AG08396 (cell line): ENCODE measurements at places on chromosomes 5 and 9.
A peak's percentile ranks its signal among the peaks of the same experiment; 100 is the strongest.

GRCh38 chr5:145947581-145947980 is 11.2 kb downstream of the SH3RF2 start:
- no peak for DNase-seq

DNA sequence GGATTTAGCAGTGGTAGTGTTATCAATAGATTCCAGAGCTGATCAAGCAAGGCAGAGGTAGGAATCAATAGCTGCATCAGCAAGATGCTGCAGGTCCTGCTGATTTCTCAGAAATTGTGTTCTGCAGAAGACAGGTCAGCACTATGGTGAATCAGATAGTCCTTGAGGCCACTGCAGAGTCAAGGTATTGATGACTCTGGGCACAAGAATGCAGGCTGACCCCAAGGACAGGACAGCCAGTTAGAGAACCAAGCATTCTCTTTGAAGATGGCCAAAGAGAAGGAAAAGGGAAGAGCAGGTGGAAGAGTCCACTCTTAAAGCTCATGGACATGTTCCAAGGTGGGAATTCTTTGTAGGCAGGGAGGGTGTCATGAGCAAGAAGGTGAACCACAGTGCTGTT is 28.0 kb downstream of the PRUNE2 start:
- no peak for DNase-seq

GRCh38 chr5:159415301-159415937 is 85.1 kb upstream of the IL12B start:
- no peak for DNase-seq

GRCh38 chr5:157961896-157962590 is 103.1 kb upstream of the CLINT1 start:
- no peak for DNase-seq

GRCh38 chr9:16671591-16672137 is 198.8 kb downstream of the BNC2 start:
- no peak for DNase-seq

GRCh38 chr5:62720031-62720441 is 141.4 kb downstream of the LRRC70 start:
- DNase-seq: peak; percentile 41

- DNase-seq: no peak
These were observed 116.1 kb upstream of the BNC2 start for GRCh38 chr9:16986556-16986955.

DNA sequence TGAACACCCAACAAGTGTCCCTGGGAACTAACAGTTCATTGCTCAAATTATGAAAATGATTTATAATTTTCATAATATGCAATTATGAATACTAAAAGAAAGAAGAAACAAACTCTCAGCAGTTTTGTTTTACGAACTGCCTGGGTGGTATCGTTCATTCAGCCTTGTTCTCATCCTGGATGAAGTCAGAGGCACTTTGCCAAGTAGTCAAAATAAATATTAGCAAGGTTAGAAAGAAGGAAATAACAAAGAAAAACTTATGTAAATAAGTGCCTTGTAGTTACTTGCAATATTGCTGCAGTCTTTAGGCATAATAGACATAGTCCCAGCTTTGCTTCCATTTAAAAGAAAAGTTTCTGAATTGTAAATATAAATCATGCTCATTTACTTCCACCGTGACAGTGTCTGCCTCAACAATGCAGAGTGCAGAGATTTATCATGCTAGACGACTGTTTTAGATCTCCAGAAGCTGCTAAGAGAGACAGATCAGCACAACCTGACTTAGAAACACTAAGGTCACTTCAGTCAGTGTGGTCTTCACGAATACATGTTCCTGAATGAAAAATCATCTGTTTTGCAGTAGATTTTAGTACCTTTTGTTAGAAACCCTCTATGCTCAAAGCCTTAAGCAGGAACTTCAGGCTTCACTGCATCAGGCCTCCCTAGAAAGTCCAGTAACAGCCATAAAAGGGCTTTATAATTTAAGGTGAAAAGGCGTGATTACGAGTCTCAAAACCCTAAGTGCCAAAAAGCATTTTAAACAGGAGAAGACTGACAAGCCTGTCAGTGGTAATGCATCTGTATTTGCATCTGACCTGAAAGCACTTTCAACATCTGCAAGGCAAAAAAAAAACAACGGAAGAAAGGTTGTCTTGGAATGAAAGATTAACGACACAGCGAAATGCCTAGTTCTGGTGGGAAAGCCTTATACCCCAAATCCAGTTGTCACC is 92.1 kb downstream of the TMEM167A start:
- DNase-seq: no peak

DNA sequence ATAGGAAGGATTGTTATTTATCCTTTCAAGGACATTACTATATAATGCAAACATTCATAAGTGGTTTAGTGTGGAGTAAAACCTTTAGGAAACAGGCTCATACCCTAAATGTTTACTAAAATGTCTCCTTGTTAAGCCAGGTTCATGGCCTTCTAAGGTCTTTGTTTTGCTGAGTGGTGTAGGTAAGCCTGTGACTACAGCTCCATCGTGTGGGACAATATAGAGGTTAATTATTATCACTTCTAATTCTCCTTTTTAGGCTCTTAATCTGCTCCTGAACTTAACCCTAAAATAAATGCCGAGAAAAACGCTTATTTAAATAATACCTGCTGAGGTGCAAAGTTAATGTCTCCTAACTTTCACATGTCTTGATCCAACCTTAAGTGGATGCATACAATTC is 43.8 kb downstream of the SPINK5 start:
- DNase-seq: no peak

- no peak for DNase-seq
These were observed 514.7 kb downstream of the MTRR start for GRCh38 chr5:8383616-8384015.

DNA sequence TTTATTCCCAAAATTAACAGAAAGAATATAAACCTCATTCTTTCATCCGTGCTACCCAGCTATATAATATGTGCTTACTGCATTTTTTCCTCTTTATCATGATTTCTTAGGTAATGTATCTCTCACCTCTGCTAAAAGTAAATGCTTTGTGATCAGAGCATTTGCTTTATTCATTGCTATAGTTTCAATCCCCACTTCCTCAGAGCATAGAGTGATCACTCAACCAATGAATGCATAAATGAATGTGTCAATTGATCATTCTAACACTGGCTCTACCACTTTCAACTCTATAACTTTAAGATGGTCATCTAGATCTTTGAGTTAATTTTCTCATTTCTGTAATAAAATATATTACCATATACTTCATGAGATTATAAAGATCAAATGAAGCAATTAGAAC is 719.2 kb downstream of the CETN3 start:
- DNase-seq: no peak

- DNase-seq: no peak
These were observed 276.9 kb downstream of the CDH9 start for GRCh38 chr5:26761446-26761845.

GRCh38 chr5:42944989-42945388 is 95.1 kb downstream of the ANXA2R start:
- DNase-seq: peak; percentile 78

DNA sequence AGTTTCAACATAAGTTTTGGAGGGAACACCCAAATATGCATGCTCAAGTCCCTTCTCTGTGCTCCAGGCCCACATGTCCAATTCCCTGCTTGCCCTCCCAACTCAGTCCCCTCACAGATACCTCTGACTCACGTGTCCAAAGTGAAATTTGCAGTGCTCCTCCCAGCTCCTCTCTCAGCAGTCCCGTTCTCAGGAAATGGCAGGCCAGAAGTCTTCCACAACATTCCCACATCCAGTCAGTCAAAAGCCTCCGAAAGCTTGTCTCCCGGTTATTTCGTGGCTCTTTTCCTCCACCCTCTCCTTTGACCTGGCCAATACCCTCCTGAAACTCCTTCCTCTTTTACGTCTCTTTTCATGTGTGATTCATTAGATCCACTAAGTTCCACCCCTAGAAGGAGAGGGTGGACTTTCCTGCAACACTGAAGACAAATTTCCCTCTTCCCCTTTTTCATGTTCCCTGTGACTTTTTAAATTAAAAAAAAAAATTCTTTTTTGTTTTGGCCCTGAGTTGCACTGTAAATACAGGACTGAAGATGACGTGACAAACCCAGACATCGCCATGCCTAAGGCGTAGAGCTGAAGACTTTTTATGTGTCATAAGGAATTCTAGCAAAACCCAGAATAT is 12.8 kb upstream of the MGAT1 start:
- DNase-seq: no peak

- no peak for DNase-seq
These were observed 92.8 kb upstream of the SLCO6A1 start for GRCh38 chr5:102591650-102592049.

- DNase-seq: no peak
These were observed 53.5 kb downstream of the AUH start for GRCh38 chr9:91308191-91308590.

DNA sequence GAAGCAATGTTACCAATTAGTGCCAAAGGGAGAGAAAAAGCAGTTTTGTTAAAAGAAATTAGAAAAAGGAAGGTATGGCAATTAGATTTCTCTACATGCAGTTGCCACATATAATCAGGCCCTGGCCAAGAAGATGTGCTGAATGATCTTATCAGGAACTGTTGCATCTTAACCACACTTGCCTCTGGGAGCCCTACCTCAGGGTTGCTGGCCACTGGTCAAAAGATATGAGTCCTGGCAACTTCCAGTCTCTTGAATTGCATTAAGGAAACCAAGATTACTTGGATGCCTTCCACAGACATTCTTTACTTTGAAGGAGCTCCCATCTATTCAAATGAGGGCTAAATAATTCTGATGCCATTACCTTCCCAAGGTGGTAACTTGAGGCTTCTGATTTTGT is 60.4 kb downstream of the TNC start:
- no peak for DNase-seq

GRCh38 chr9:121059998-121060636 is 10.0 kb upstream of the C5 start:
- DNase-seq: peak; percentile 42

DNA sequence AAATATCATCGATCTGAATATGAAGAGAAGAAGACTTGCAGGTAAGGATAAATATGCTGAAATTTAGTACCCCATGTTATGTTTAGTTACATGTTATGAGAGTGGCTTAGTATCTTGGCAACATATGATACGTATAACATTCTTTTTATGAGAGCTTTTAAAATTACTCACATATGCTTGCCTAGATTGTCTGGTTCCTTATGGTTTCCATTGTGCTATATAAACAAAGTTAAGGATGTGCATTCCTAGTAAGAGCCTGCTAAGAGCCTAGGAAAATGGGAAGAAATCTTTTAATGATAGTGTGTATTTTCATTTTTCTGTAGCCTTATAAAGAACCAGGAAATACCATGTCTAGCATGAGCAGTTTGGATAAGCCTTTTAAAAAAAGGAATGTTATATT is 112.0 kb upstream of the KCNN2 start:
- no peak for DNase-seq

GRCh38 chr9:4640027-4640426 is 22.1 kb upstream of the PLPP6 start:
- DNase-seq: no peak

GRCh38 chr9:125626187-125626586 is 80.8 kb downstream of the MAPKAP1 start:
- peak; percentile 51 for DNase-seq

GRCh38 chr9:6968271-6968670 is 210.5 kb downstream of the KDM4C start:
- DNase-seq: no peak

DNA sequence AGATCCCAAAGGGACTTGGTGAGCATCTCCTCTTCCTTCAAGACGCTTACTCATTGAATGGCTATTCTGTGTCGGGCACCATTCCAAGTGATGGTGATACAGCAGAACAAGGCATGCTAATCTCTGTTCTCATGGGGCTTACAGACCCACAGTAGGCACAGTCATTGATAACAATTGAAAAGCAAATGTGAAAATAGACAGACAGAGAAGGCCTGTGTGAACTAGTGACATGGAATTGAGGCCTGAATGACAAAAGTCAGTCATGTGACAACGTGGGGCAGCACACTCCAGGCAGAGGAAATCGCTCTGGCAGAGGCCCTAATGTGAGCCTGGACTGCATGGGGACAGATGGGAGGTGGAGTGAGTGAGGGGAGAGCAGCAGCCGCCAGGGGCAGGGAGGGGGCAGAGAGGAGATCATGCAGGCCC is 70.7 kb upstream of the CPLX2 start:
- DNase-seq: peak; percentile 24

- DNase-seq: no peak
These were observed 17.2 kb downstream of the TRIM14 start for GRCh38 chr9:98101868-98102273.

DNA sequence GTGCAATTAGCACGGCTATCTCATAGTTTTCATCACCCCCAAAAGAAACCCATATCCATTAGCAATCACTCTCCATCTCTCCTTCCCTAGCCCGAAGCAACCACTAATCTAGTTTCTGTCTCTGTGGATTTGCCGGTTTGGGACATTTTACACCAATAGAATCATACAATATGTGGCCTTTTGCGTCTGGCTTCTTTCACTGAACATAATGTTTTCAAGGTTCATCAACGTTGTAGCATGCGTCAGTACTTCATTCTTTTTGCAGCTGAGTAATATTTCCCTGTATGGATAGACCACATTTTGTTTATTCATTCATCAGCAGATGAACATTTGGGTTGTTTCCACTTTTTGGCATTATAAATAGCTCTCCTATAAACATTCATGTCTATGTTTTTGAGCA is 75.4 kb upstream of the TBC1D2 start:
- peak; percentile 9 for DNase-seq

- no peak for DNase-seq
These were observed 511.1 kb upstream of the BRINP1 start for GRCh38 chr9:119880361-119880760.

- no peak for DNase-seq
These were observed 178.3 kb downstream of the CAVIN4 start for GRCh38 chr9:100756217-100756616.

- no peak for DNase-seq
These were observed 2263.8 kb upstream of the ACO1 start for GRCh38 chr9:30120666-30121065.

GRCh38 chr9:113769412-113769811 is 106.7 kb upstream of the ZNF618 start:
- DNase-seq: no peak

DNA sequence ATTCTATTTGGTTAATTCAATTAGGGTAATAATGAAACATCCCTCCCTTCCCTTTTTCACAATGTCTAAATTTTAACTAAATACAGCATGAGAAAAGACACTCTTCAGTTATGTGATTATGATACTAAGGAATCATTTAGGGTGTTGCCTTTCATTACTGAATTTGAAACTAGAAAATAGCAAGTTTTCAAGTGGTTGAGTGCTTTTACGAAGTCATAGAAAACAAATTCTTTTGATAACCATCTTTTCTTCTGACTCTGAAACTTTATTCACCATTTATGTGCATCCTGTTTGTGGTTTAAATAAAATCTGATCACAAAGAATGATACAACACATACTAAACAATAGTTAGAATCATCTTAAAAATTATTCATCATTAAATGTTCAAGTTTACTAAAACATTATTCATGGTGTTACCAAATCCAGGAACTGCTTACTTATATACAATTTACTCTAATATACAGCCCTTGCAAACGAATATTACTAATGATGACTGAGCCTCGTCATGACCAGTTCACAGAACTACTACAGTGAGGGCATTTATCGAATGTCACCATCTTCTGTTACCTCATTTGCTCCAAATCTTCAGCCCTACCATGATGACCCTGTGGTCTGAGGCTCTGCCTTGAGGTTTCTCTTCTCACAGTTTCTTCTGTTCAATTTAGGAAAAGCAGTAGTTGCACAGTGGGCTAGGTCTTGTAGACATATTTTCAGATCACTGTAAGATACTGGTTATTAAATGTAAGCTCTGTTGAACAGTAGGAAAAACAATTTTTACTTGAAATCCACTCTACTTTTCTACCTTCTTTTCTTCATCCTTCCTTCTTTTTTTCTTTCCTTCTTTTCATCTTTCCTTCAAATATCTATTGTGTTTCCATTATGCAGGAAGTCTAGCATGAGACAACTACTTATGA is 18.3 kb upstream of the IL9 start:
- no peak for DNase-seq

GRCh38 chr9:655875-656274 is 185.6 kb upstream of the DMRT1 start:
- no peak for DNase-seq
